ENCODE measurements at places on chromosomes 1 and 21.
A peak's percentile ranks its signal among the peaks of the same experiment; 100 is the strongest.

DNA sequence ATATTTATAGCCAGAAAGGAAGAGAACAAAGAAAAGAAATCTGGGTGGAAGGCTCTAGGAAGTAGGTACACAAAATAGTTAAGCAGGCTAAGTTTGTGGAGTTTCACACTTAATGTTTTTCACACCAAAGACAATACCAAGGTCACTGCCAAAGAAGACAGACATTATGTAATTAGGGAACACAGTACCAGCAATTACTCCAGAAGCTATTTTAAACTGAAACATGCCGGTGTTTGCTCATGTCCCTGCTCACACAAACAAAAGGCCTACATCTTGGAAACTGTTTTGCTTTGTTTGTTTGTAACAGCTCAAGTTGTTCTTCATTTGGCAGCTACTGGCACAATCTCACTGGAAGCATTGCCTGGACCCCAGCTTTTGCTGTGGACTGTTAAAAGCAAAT lies 88.5 kb upstream of the DAB1 start:
- no peak for DNase-seq

- DNase-seq = peak; percentile 29
Observed at GRCh38 chr1:173861731-173862145, 6.1 kb downstream of the GAS5 start.

DNA sequence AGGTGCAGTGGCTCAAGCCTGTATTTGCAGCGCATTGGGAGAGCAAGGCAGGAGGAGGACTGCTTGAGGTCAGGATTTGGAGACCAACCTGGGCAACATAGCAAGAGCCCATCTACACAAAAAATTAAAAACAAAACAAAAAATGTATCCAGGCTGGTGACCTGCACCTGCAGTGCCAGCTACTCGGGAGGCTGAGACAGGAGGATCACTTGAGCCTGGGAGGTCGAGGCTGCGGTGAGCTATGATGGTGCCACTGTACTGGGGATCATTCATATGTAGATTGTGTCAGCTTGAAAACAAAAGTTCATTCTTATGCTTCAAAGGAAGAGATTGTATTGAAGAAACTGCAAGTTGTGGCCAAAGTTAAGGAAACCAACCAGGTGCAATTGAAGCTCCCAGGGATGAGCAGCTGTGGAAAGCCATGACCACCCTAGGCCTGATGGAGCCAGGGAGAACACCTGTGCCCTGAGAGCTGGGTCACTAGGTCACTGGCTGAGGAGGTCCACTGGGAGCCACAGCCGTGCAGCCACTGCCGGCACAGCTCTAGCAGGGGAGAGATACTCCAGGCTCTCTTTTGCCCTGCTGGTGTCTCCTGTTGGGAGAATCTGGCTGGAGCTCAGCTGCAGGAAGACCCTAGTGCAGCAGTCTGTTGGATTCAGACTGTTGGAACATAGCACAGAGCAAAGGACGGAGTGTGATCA lies 13.3 kb upstream of the BRWD1 start:
- DNase-seq = no peak

- DNase-seq = no peak
Observed at GRCh38 chr1:23905461-23906025, 7.6 kb downstream of the CNR2 start.

- DNase-seq = no peak
Observed at GRCh38 chr1:17633654-17634053, 94.2 kb downstream of the ARHGEF10L start.

GRCh38 chr1:179151908-179152682 lies 70.2 kb downstream of the TOR3A start:
- no peak for DNase-seq

DNA sequence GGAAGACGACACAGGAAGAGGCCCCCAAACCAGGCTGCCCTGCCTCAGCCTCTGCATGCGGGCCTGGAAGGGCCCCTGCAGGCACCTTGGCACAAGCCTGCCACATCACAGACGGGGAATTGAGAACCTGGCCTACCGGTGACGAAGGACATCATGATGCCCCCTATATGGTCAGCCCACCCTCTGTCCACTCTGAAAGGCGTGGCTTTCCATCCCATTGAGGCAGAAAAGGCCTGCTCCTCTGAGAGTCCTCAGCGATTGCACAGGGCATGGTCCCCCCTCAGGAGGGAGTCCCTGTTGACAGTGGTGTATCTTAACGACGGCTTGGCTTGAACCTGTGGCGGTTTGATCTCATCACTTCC lies 11.4 kb downstream of the KRTAP10-1 start:
- no peak for DNase-seq

GRCh38 chr1:187715483-187715882 lies 886.7 kb downstream of the PLA2G4A start:
- no peak for DNase-seq

GRCh38 chr1:72896256-72896655 lies 613.9 kb upstream of the NEGR1 start:
- DNase-seq = no peak

DNA sequence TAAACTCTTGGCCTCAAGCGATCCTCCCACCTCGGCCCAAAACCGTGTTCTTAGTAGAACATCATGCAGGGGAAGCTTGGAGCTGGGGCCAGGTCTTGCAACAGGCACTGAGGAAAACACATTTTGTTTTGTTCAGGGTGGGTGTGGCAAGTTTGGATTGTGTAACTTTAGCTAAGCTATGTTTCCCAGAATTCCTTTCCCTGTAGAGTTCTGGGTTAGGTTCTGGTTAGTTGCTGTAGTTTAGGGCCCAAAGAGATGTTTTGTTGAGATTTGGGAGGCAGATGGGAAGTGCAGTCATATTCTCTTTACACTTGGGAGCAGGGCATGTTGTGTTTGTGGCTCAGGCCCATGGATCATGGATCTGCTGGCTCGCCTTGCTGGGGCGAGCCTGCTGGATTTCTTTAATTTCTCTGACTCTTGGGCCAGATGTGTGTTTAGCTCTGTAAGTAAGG lies 24.0 kb downstream of the PLA2G5 start:
- no peak for DNase-seq

DNA sequence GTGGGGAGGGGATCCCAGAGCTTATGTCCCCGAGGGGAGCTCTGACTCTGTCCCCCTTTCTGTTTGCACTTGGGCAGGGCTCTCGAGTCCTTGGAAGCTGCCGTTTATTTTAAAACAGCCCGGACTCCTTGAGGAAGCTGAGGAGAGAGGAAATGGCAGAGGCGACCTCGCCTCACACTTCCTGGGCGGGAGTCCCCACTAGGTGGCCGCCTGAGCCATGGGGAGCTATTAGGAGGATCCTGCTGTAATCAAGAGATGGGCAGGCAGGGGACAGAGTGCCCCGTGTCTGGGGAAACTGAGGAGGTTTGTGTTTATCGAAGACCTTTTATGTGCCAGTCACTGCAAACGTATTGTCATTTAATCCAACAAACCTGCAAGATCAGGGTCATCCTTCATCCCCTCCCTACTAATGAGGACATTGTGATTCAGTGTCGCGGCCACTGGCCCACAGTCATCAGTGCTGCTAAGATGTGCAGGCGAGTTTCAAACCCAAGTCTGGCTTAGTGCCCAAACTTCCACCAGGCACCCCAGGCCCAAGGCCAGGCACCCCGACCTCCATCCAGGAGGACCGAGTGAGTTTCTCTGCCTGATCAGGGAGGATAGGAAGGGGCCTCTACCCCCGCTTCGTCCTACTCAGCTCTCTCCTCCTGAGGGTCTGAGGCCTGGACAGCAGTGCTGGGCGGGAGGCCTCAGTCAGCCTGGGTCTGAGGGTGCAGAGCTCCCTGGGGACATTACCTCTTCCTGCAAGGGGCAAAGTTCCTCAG lies 316.9 kb upstream of the VAMP3 start:
- DNase-seq = no peak

DNA sequence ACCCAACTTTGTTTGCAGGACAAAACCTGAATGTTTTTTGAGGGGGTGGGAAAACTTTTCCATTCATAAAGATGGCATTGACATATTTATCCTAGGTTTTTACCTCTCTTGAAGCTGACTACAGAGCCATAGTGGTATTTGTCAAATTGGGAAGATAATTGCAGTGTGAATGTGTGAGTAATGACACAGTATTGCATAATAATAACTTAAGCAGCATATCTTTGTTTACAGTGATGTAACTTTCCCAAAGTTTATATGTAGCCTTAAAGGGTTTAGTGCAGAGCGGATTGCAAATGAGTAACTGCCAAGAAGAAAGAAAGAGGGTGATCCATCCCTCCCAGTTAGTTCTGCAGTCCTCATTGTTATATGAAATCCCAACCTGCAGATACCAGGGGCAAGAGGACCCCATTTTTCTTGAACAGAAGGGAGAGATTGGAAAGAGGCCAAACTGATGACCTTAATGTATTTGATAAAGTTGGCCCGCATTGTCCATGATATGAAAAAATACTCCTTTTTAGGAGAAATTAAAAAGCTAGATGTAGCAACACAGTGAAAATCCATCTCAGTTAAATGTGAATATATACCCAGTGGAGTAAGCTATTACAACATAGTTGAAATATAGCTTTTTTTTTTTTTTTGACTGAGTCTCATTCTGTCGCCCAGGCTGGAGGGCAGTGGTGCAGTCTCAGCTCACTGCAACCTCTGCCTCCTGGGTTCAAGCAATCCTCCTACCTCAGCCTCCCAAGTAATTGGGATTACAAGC lies 23.7 kb upstream of the NFIA start:
- DNase-seq = no peak

DNA sequence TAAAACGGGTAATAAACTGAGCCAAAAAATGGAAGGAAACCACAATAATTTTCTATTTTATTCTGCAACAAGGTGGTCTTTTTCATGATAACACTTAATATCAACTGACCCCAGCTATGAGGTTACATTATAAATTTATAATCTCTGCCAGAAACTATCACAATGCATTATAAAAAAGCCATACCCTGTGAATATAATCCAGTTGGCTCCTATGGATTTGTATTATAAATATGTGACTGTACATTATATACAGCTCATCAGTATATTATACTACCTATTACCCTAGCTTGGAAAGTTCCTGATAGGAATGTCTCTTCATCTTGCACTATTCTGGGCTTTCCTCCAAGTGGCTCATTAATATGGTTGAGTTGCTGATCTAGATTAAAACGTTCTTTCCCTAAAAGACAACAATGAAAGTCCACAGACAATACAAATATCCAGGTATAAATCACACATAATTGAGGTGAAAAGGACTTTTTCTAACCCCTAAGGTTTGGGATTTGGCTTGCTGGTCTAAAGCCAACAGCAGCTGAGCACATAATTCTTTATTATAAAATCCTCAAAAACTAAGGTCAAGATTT lies 487.7 kb downstream of the TTLL7 start:
- DNase-seq = no peak

- DNase-seq = no peak
Observed at GRCh38 chr21:34105947-34106541, 32.7 kb downstream of the MRPS6 start.

- DNase-seq = no peak
Observed at GRCh38 chr1:68725001-68725752, 228.3 kb upstream of the DEPDC1 start.

- DNase-seq = no peak
Observed at GRCh38 chr21:46163380-46163779, 8.0 kb upstream of the FTCD start.

GRCh38 chr1:2269922-2270259 lies 41.8 kb downstream of the SKI start:
- no peak for DNase-seq

- DNase-seq = peak; percentile 62
Observed at GRCh38 chr1:8472668-8473067, 154.8 kb downstream of the SLC45A1 start.

DNA sequence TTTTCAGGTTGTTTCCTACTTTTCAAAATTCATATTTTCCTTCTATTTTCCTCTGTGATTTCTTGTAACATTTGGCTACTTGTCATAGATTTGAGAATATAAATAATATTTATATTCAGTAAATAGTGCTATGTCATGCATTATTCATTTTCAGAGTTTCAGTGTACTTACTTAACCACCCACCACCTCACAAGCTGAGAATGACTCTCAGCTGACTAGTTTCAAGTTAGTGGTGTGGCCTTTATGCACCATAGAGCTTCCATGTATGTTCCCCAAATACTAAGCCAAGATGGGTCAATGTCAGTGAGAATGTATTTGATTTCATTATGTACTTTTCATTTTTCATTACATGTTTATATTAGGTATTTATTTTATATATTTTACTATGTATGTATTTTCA lies 56.9 kb upstream of the RGS1 start:
- no peak for DNase-seq

Data from activated naive CD4-positive, alpha-beta T cell treated with anti-CD3 and anti-CD28 coated beads, Interleukin-2, amount 50 U/mL, for 16 hours (primary cell).